ENCODE measurements at places on chromosomes 5 and 9.
A peak's percentile ranks its signal among the peaks of the same experiment; 100 is the strongest.

DNA sequence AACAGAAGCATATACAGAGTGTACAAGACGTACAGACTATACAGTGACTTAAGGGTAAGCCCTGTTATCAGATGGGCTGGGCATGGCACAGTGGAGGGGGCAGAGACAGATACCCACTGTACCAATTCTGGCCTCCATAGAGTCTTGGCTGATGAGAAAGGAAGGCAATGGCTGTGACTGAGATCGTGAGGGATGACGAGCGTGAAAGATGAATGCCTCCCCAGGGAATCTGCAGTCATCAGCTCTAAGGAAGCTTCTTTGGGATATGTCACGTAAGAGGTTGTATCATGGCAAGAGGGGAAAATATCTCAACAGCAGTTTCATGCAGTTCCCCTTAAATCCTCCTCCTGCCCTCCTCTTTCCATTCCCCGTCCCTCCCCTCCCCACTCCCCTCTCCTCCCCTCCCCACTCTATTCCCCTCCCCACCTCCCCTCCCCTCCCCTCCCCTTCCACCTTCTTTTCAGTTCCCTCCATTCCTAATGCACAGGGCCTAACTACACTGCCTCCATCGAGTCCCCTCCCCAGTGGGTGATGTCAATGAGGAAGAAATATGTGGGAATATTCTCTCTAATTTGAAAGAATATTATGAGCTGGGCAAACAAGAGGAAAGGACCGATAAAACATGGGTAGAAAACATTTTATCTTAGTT is 226.4 kb upstream of the DAP start:
- no peak for DNase-seq

DNA sequence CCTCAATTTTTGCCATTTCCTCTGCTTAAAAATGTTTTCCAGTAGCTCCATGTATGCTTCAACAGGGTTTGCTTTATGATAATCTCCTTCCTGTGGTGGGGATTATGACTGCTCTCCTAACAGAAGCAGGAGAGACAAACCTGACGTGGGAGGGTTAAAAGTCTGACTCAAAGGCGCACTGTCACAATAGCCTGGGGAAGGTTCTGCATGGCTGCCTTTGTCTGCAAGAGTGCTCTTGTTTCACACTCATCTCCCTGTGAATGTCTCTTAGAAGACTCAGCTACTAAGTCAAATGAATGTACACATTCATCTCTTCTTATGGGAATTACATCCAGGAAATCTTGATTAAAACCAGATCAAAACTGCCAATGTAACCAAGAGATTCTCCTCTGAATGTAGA is 90.9 kb upstream of the MTAP start:
- DNase-seq: no peak

DNA sequence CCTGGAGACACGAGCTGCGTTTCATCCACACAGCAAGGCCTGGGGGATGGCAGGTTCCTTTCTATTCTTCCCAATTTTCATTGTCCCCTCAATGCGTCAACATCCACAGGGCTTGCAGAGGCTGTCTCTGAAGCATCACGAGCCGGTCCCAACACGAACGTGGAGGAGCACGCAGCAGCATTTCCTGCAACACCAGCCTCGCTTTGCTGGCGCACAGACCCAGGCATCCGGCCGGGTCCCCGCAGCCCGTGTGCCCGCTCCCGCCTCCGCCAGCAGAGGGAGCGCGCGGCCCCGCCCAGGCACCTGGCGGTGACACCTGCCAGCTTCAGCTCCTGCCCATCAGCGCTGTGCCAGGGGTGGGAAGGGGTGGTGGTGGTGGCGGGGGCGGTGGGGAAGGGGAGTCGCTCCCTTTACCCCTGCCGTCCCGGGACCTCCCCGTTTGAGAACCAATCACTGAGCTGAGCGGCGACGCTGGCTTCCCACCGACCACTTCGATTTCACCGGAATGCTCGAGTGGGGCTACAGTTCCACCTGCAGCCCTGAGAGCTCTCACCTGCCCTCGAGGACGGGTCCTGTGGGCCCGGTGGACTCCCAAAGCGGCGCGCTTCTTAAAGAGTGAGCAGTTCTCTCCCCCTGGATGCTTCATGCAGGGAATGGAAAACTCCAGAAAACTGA is 464.5 kb downstream of the ICE1 start:
- DNase-seq: no peak

DNA sequence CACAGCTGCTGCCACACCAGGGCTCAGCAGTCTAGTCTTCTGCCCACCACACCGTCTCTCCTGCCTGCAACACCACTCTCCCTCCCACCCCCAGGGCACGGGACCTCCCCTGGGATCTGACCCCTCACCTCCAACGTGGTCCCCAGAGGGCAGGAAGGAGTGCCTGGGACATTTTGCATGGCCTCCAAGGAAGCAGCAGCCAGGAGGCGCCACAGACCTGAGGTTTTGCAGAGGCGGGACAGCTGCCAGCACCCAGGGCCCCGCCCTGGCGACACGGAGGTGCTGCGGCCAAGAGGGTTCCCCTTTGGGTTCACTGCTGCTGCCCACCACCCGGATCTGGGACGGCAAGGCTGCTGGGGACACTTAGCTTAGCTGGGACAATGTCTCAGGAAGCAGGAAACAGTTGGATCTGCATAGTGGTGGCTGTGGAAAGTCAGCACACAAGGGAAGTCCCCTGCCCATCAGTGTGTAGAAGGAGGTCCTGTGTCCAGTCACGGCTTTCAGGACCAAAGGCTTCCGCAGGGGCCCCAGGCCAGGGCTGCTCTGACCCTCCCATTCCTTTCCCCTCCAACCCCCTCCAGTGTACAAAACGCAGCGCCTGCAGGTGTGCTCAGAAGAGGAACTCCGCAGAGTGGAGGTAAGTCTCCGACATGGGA is 13.8 kb downstream of the PROP1 start:
- DNase-seq: no peak

- DNase-seq: no peak
Measured at GRCh38 chr9:100020121-100020795, 78.5 kb downstream of the ERP44 start.

- no peak for DNase-seq
Measured at GRCh38 chr5:59756373-59757035, 137.0 kb downstream of the PDE4D start.

DNA sequence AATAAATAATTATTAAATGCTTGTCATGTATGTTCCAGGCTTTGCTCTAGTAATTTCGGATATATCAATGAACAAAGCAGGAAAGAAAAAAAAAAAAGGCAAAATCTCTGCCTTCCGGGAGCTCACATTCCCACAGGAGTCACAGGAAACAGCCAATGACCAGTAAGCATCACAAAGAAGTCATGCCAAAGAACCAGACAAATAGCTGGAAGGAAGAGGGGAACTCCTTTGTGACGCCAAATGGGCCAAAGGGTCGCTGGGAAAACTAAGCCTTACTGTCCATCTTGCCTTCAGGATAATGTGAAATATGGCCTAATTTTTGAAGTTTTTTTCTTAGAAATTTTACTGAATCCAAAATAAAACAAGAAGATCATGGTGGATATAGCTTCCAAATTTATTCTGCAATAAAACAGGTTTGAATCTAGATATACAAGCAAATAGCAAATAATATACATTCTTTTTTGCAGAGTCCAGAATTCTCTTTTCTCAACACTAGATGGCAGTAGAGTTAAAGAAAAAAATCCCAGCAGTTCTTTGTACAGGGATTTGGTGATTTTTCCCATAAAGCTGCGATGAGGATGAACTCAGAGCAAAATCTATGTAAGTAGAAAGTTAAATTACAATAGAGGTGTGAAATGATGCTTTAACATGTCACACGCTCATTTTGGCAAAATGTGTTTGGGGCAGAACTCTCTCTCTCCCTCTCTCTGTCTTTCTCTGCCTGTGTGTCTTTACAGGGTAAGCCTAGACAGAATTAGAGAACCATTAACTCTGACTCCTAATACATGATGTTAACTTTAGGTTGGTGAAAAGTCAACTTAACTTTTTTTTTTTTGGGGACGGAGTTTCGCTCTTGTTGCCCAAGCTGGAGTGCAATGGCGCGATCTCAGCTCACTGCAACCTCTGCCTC is 60.0 kb upstream of the TUT7 start:
- DNase-seq: no peak

- no peak for DNase-seq
Measured at GRCh38 chr5:6710070-6710469, 3.2 kb upstream of the TENT4A start.

- peak; percentile 23 for DNase-seq
Measured at GRCh38 chr9:93304574-93305496, 120.9 kb downstream of the WNK2 start.

- DNase-seq: no peak
Measured at GRCh38 chr5:164235300-164235891, 730.0 kb downstream of the MAT2B start.

DNA sequence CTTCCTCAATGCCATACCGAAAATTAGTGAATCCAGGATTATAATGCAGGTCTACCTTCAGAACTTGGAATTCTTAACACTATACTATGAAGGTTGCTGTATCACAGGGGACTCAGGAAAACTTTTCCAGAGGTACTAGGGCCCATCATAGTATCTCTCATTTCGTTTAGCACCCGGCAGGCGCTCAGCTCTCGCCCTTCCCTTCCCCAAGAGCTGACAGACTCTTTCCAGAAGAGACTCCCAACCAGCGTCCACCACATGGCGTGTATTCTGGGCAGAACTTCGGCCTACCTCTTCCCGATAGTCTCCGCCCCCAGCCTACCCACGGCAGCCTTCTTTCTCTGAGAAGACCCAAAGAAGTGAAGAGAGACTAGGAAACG is 271 bp downstream of the NOL8 start:
- DNase-seq: no peak

DNA sequence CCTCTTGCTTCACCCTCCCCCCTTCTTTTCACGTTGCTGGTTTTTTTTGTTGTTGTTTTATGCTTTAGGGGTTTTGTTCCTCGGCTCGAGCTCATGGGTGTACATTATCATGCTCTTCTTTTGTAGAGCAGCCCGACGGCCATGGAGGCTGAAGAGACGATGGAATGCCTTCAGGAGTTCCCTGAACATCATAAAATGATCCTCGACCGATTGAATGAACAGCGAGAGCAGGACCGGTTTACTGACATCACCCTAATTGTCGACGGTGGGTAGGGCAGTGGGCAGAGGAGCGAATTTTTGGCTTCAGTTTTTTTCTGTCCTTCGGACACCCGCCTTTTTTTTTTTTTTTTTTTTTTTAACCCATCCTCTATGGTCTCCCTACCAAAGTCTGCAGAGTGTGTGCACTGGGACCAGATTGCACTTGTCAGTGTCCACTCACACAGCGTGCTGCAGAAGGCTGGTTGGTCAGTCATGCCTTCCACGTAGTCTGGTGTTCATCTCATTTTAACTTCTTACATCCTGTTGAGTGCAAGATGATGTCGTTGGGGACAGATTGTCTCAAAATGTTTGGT is 1.3 kb downstream of the ZNF131 start:
- DNase-seq: no peak

DNA sequence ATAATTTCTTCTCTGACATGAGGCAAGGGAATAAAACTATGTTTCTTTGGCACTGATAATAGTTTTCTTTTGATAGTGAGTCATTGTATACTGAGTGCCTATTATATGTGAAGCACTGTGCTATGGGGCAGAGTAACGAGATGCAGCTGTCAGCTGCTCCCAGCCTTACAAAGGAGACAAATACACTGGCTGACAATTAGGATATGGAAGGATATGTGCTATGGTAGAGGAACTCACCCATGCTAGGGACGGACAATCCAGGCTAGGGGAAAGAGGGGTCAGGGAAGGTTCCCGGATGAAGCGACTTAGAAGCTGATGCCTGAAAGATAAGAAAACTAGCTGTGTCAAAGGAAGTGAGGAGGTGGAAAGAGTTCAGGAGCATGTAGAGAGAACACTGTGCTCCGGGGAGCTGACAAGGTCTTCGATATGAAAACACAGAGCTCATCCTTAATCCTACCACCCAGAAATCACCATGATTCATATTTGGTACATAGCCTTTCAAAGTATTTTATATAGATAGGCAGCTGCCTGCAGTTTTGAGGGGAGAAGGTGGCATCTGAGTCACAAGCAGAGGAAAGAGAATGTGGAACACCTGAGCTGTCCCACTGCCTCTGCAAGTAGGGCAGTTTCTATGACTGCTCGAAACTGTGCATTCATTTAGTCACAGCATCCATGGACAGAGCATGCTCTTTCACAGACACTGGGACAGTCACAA is 12.1 kb downstream of the BSPRY start:
- no peak for DNase-seq

GRCh38 chr5:56116599-56117141 is 116.5 kb downstream of the ANKRD55 start:
- no peak for DNase-seq

GRCh38 chr9:1083325-1083913 is 33.3 kb downstream of the DMRT2 start:
- DNase-seq: no peak

DNA sequence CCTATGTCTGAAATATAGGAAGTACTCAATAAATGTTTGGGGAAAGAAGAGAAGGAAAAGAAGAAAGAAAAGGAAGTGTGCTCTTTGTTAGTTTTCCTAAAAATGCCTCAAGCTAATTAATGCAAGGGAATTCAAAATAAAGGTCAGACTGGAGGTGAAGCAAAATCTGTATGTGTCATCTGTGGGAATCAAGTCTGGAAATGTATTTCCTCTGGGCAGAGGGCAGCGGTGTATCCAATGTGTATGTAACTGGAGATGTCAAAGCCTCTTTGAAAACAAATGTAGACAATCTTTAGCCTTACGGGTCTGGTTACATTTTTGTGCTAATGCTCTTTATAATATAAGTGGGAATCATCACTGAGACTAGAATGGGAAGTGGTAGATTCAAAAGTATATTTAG is 471.4 kb downstream of the MAN2A1 start:
- no peak for DNase-seq

GRCh38 chr9:29389421-29389820 is 1816.1 kb upstream of the C9orf72 start:
- no peak for DNase-seq

GRCh38 chr9:121452085-121452484 is 47.6 kb downstream of the GGTA1 start:
- DNase-seq: no peak

- DNase-seq: no peak
Measured at GRCh38 chr5:57738301-57738700, 255.7 kb upstream of the ACTBL2 start.

GRCh38 chr9:95506678-95507463 is 9.9 kb downstream of the PTCH1 start:
- no peak for DNase-seq
